ENCODE measurements at places on chromosomes 12 and 14. TPM values are rescaled to one million over a fixed set of nuclear protein-coding genes. Genes with fewer than 3 reads are reported as not detected.

Gene RTL1
- polyA plus RNA-seq: 50.8 TPM

Gene BCL2L2
- polyA plus RNA-seq: 33.3 TPM

Gene MIS18BP1
- 30.8 TPM for polyA plus RNA-seq

DNA sequence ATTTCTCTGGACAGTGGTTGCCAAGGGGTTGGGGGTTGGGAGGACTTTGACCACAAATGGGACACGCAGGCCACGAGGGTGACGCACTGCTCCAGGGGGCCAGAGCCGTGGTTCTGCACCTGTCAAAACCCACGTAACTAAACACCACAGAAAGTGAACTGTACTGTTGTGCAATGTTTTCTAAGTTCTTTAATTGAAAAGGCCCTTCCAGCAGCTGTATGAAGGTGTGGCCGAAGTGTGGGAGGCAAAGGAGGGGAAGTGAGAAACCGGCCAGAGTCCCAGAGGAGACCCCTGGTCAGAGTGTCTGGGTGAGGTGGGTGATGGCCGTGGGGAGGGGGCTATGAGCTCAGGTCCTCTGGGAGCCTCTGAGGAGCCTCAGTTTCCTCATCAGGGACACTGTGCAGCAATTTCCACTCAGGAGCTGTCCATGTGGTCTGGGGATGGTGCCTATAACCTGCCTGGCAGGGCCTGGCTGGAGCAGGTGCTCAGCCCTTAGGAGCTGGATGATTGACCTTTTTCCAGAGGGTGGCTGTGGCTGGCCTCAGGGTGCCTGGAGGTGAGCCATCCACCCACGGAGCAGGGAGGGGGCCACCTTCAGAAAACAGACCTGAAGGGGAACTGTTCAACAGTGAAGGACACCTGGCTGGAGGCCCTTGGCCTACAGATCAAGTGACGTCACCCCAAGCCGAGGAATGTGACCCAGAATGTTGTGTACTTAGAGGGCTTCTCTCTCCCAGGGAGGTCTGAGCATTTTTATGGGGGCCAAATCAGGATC lies 9.8 kb upstream of the BDKRB2 start:
- DNase-seq: no peak

GRCh38 chr12:115002434-115002833 lies 318.5 kb upstream of the TBX3 start:
- no peak for DNase-seq

GRCh38 chr14:54175298-54175942 lies 218.8 kb upstream of the BMP4 start:
- peak; percentile 79 for DNase-seq

GRCh38 chr14:91241863-91242262 lies 2.6 kb downstream of the GPR68 start:
- DNase-seq: no peak

DNA sequence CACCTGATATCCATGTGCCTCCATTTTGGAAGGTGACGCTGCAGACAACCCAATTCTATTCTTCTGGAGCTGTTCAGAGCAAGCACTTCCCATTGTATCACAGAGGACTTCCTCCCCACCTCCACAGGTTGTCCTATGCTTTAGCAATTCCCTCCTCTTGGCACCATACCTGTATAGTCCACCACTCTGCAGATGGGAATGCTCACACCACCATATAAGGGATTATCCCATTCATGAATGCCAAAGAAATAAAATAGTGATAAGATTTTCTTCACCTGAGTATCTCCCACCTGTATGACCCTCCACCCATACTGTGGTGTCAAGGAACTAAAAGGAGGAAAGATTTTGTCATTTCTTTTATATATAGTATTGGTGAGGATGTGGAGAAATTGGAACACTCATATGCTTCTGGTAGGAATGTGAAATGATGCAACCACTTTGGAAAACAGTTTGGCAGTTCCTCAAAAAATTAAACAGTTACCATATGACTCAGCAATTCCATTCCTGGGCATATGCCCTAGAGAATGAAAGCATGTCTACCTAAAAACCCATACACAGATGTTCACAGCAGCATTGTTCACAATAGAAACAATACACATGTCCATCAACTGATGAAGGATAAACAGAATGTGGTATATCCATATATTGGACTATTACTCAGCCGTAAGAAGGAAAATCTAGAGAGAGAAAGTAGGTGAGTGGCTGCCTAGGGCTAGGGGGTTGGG lies 75.2 kb downstream of the FIGNL2 start:
- no peak for DNase-seq

DNA sequence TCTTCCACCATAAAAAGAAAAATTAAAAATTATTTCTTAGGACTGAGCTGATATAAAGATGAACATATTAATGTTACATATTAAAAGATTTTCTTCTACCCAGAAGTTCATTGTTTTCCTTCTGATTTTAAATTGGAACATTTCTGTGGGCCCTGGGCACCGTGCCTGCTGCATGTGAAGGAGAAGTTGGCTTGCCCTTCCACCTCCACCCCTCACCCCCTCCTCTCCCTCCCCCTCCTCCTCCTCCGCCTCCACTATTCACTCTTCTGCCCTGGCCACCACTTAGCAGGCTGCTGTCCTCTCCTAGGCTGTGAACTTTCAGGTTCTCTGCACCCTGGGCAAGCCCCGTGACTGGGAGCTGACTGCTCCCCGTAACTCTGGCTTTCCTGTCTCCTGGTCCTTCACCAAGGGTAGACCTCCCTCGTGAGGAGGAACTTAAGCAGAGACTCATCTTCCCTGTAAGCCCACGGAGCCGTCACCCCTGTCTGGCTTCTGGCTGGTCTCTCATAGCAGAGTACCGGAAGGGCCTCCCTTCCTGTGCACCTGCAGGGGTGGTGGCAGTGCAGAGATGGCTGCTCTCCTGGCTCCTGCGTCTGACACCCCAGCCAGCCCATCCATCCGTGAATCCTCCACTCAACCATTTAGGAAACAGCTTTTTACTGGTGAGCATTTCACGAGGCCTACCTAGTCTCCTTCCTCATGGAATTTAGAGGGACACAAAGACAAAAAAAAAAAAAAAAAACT lies 12.8 kb downstream of the TUNAR start:
- DNase-seq: no peak

Measured in muscle of arm (tissue), 14 donors.